Dorsolateral prefrontal cortex (tissue), 122 donors: ENCODE measurements at places on chromosomes 5 and 9.

GRCh38 chr5:139306628-139307379, 13.3 kb downstream of the MATR3 start:
- DNase-seq, result no peak

DNA sequence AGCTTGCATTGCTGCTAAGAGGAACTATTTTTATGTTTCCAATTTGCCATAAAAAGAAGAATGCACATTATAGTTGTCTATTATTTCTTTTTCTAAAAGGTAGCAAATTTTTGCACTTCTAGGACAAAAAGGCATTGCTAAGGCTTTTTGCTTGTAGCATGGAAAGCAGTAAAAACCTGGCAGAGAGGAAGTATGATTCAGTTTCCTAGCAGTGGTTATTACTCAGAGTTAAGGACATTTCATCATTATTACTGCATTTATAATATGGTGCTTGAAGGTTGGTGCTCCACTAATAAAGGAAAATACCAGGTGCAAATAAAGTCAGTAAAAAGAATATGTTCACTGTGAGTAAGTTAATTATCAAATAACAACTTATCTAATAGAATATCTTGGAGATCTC, 179.8 kb upstream of the PLPPR1 start:
- no peak for DNase-seq

DNA sequence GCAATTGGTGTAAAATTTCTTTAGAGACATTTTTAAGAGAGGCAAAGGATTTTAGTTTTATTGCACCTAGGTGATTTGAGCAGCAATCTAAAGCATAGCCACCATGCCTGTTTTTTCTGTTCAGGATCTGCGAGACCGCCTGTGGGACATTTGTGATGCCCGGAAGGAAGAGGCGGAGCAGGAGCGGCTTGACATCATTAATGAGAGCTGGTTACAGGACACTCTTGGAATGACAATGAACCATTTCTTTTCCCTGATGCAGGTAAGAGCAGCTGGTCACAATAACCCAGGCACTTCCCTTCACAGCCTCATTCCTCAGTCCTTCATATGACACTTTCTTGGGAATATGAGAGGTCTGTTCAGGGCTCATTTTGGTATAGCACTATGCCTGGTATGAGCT, 103.2 kb upstream of the IL7R start:
- no peak for DNase-seq

- DNase-seq, result no peak
These were observed 7.2 kb upstream of the RNU6ATAC start for GRCh38 chr9:134171316-134172197.

GRCh38 chr9:95025213-95026147, 292.0 kb downstream of the FANCC start:
- no peak for DNase-seq

DNA sequence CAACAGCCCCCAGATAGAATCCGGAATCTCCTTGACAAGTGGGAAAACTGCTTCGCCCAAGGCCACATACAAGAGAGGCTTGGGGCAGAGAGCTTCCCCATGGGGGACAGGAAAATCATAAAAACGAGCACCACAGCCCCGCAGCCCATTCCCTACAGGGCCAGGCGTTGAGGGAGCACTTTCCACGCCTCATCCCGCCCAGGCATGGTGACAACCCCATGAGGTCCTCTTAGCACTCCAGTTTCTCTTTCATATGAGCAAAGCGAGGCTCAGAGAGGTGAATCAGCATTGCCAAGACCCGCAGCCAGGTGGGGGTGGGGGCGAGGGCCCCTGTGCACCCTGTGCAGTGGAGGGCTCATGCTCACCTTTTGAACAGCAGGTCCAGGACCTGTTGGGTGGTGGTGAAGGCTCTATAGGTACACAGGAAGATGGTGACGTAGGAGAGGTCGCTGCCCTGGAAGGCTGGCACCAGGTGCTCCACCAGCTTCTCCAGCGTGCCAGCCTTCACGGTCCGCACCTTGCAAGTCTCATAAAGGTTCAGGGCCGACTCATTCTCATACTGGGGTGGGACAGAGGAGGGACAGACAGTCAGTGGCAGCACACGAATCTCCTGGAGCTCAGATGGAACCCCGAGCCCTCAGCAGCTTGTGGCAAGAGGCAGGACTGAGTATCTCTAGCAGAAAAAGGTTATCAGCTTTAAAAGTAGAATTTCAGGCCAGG, 10.9 kb downstream of the RALGDS start:
- DNase-seq, result no peak

- DNase-seq, result no peak
These were observed 50.6 kb downstream of the DEPDC1B start for GRCh38 chr5:60649288-60649917.

DNA sequence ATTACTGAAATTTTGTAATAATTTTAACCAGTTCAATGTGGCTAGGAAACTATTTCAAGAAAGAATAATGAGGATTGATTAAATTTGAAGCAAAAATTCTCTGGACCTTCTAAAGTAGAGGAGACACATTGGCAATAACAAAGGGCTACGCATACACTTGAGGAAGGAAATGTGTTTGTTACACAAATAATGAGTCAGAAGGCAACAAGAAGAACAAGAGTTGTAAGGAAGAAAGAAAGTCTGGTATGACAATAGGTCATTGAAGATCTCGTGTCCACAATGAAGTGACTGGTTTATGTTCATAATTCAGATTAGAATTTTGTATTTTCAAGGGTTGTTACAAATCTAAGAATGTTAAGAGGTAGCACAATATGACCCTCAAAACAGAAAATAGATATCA, 25.8 kb downstream of the ST8SIA4 start:
- DNase-seq, result no peak

GRCh38 chr9:74533253-74533652, 36.1 kb downstream of the RORB start:
- DNase-seq, result no peak

DNA sequence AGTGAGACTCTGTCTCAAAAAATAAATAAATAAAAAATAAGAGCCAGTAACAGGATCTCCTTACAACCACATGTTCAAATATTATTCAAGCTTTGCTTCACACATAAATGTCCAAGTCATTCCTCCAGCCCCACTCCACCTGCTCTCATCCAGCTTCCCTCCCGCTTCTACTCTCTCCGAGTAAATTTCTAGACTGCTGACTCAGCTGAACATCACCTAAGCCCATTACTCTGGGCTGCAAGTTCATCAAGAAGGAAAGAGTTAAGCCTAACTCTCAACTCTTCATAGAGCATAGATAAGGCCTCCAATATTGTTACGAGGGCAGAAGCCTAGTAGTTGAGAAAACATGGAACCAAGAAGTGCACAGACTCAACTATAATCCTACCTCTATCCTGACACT, 300.2 kb downstream of the FBXL17 start:
- DNase-seq, result no peak

- no peak for DNase-seq
These were observed 46.0 kb downstream of the AHRR start for GRCh38 chr5:367358-368130.

DNA sequence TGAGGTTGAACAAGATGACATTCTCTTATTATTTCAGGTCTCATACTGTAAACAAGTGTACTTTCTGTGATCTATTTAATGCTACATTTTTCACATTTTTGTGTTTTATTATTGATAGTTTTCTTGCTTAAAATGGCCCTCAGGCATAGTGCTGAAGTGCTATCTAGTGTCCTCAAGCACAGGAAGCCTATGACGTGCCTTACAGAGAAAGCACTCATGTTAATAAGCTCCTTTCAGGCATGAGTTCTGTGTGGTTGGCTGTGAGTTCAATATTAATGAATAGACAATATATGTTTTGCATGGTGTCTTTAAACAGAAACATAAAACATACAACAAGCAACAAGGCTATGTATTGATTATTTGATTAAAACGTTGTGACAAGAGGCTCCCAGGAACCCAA, 450.1 kb downstream of the PLK2 start:
- no peak for DNase-seq

GRCh38 chr5:179287071-179287470, 58.2 kb downstream of the ADAMTS2 start:
- DNase-seq, result no peak

DNA sequence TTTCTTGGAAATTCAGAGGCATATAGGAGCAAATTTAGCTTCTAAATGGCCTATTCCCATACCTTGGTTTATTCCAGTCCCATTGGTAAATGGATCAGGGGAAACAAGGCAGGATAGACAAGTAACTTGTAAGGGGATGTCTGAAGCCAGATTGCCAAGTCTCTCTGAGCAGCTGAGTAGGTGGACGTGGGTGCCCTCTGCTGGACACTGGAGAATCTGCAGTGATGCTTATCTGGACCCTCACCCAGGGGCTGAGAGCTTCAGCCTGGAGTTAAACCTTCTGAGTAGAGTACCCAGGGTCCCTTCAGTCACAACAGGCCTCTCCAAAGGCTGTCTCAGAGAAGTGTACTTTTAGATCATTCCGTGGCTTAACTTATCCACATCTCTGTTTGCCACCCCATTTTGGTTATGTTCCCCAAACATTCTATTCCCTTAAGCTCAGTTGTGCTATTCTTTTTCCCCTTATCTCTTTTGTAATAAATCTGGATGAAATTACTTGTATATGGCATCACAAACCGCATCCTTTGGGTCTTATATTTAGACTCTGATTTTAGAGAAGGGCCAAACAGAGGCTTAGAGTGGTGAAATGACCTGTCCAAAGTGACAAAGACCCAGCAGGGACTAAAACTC, 218.3 kb upstream of the GLRA1 start:
- peak; percentile 53 for DNase-seq

DNA sequence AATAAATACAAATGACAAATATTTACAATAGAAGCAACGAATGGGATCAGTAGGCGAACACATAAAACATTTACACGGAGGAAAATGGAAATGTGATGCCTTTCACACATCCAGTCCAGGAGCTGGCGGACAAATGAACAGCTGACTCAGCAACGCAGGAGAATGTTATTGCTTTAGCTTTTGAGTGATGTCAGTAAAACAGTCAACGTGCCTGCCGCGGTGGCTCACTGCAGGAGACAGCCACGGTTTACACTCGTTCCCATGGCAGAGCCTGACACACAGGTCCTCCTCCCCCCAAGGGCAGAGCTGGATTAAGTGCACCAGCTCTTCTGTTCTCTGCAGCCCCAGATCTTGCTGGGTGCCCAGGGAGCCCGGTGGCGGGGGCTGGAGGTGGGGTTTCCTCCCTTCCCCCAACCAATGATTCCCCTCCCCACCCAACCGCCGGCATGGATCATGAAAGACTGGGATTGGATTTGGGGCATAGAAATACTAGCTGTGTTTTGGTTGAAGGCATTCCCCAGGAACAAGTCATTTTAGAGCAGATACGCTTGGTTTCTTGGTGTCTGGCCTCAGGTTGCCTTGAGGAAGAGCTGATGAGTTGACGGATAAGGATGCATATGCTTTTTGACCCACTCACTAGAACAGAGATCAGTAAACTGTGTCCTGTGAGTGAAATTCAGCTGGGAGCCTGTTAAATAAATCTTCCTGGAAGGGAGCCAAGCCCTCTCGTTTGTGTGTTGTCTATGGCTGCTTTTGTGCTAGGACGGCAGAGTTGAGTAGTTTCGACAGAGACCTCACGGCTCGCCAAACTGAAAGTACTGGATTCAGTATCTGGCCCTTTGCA, 12.5 kb downstream of the STC2 start:
- DNase-seq, result no peak

- DNase-seq, result no peak
These were observed 35.7 kb upstream of the TRIM14 start for GRCh38 chr9:98154678-98155077.

GRCh38 chr9:37184905-37185867, 64.8 kb downstream of the ZCCHC7 start:
- DNase-seq, result no peak

GRCh38 chr9:130185490-130186031, 13.4 kb downstream of the NCS1 start:
- DNase-seq, result peak; percentile 74

DNA sequence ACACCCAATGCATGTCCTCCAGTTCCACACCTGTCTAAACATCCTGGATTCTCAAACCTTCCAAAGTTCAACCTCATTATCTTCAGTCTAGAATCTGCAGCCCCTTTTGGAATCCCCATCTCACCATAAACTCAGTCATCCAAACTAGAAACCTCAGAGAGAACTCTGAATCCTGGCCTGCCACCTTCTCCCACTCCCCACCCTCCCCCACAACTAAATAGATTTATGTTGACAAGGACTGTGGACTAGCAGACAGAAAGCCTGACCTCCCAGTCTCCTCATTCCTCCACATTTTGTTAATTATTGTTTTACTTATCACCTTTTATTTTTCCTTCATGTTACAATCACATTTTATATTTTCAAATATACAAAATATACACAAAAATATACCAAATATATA, 76.6 kb downstream of the MEF2C start:
- DNase-seq, result no peak

GRCh38 chr9:93354451-93354850, 97.0 kb upstream of the FAM120A start:
- DNase-seq, result no peak
